Hepatocyte (in vitro differentiated cells): ENCODE measurements at places on chromosomes 2 and 18. TPM values are rescaled to one million over a fixed set of nuclear protein-coding genes. Genes with fewer than 3 reads are reported as not detected.

Gene ANKRD30BL
- total RNA-seq, result not detected in 2 replicates

Gene SLC9A2
- total RNA-seq, result 2.1 and 2.7 TPM in 2 replicates

Gene RPS27A
- 1,542 and 1,777 TPM in 2 replicates for total RNA-seq

Gene LRRTM1
- total RNA-seq, result 1.0 and 1.3 TPM in 2 replicates

Gene MDH1B
- 0.07 and 0.16 TPM in 2 replicates for total RNA-seq

Gene SERPINB3
- total RNA-seq, result 0.17 TPM in 1 of 2 replicates, not detected in the other

Gene TDRD15
- total RNA-seq, result 0.07 and 0.08 TPM in 2 replicates

DNA sequence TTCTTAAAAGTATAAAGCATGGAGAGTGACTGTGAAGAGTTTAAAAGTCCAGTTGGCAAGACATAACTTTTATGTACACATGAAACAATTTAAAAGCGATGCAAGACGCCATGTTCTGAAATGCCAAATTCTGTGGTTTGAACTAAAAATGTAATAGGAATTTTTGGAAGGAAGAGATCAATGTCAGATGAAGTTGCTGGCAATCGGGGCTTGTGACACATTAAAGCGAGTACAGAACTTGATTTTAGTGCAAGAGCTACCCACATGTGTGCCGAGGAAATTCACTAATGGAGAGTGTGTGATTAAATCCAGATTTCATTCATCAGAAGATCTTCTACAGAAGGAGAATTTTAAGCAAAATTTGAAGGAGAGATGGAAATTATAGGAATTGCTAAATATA, 220.2 kb upstream of the CCDC68 start:
- no peak for DNase-seq

GRCh38 chr2:209076151-209076550, 347.7 kb upstream of the MAP2 start:
- DNase-seq, result no peak

- DNase-seq, result no peak
Observed at GRCh38 chr2:143730155-143730952, 601.1 kb downstream of the ARHGAP15 start.

DNA sequence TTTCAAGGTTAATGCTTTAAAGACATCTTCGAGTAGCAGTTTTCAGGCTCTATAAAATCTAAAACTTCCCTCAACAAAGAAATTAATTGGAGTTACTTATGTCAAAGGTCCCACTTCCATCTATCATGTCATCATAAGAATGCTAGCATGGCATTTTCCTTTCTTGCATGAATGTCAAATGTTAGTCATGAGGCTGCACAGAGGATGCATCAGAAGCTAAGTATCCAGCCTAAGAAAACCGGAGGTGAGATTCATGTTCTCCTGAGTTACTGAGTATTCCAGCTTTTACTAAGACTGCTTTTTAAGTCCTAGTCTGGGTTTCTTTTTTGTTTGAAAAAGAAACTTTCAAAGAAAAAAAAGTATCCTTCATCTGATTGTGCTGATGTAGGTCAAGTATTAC, 130.6 kb upstream of the CDH19 start:
- no peak for DNase-seq

DNA sequence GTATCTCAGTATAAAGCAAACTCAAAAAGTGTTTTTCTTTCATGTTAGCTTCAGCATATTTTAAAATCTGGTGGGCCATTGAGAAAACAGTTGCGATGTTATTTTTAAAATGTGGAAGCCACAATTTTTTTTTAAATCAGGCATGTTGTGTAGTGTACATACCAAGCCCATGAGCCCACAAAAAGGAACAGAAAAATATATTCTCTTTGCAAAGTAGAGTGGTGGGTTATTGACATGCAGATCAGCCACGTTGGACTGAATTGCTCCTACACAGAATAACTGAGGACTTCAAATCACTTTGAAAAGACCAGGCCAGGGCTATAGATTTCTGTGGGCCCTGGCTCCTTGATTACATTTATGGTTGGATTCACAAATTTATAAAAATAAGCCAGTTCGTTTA, 774.4 kb downstream of the DCC start:
- DNase-seq, result no peak

GRCh38 chr18:53715243-53715853, 509.1 kb downstream of the MBD2 start:
- DNase-seq, result no peak
